ENCODE measurements at places on chromosomes 4 and X.

DNA sequence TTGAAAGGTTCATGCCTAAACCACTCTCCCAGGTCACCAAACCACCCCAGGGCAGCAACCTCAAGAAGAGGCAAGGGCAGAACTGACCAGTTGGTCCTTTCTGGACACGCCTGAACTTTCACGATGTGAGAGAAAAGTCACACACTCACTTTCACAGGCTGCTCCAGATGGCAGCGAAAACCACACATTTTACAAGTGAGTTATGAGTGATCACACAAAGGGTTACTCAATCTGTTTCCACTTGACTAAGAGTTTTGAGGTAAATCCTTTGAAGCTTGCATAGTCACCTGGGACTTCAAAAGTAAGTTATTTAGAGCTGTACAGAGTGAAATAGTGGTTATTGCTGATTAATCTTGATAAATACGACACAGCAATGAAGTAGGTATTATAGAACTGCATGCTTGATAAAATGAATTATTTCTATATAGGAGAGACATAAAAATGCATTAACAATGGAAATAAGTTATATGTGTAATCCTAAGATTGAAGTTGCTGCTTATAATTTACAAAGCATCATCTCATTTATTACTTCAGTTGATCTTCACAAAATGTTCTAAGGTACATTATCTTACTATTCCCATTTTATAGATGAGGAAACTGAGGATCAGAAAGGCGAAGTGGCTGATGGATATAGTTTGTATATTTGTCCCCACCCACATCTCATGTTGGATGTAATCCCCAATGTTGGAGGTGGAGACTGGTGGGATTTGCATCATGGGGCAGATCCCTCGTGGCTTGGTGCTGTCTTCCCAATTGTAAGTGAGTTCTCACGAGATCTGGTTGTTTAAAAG, 103.0 kb upstream of the KLF3 start:
- no peak for DNase-seq

- no peak for DNase-seq
These were observed 473.9 kb downstream of the GALNTL6 start for GRCh38 chr4:172287117-172287516.

GRCh38 chr4:59612235-59612634, 1587.9 kb upstream of the ADGRL3 start:
- no peak for DNase-seq

- no peak for DNase-seq
These were observed 127.9 kb upstream of the DMD start for GRCh38 chrX:33339219-33339618.

DNA sequence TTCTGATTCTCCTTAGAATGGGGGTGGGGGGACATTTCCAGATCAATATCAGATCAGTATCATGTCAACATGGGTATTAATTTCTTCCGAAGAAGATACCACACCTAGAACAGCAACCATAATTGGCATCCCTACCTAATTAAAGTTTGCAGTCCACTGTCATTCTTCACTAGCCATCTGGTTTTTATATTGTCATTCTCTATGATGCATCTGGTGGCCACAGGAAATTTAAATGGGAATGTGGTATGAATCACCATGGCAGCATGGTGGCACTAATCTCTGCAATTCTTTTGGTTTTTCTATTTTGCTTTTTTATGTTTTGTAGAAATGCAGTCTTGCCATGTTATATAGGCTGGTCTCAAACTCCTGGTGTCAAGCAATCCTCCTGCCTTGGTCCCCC, 16.6 kb upstream of the UBE2D3 start:
- no peak for DNase-seq

GRCh38 chr4:72489267-72489666, 79.8 kb downstream of the ADAMTS3 start:
- no peak for DNase-seq

DNA sequence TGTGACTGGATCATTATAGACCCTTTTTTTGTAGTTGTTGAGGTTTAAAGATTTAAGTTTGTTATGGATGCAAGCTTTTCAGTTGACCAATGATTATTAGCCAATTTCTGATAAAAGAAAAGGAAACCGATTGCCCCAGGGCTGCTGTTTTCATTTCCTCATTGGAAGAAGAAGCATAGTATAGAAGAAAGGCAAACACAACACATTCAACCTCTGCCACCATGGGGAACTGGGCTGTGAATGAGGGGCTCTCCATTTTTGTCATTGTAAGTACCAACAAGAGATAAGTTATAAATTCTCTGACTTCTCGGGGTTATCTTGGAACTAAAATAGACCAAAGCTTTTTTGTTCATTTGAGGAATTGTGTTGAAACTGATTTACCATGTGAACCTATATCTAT, at the start of gene CYBB:
TSS of gene CYBB (plus strand) at position 203 of the 400 bp plus-strand sequence. CDS start at position 222, 19 bp downstream.
- no peak for DNase-seq

DNA sequence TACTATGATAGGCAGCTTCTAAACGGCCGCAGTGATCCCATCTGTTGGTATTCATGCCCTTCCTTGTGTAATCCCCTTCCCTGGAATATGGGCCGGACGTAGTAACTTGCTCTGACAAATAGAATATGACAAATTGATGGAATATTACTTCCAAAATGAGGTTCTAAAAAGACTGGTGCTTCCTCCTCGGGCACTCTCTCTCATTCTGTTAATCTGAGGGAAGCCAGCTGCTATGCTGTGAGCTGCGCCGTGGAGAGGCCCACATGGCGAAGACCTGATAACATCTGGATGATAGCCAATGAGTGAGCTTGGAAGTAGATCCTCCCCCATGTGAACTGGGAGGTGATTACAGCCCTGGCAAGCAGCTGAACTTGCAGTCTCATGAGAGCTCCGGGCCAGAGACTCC, 27.2 kb upstream of the SLC25A4 start:
- no peak for DNase-seq

- no peak for DNase-seq
These were observed 5.6 kb upstream of the STPG2 start for GRCh38 chr4:98148856-98149255.

DNA sequence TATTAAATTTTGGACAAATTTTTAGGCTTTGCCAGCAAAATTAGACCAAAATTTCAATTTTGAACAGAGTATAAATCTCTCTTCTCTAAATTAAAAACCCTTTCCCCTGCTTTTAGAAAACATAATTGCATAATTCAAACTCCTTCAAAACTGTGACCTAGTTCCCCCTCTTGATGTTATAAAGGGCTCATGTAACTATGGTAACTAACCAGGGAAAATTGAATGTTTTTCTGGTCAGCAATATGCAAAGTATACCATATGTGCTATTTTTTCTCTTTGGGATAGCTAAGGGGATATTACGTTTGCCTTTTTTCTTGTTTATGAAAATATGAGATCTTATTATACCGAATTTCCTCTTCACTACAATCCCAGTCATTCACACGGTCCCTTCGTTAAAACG, 5.1 kb upstream of the ING2 start:
- no peak for DNase-seq

GRCh38 chr4:15656038-15656470, 897 bp upstream of the FBXL5 start:
- no peak for DNase-seq

- DNase-seq: no peak
These were observed 72.9 kb downstream of the FAM9B start for GRCh38 chrX:8960957-8961468.

- no peak for DNase-seq
These were observed 355.7 kb downstream of the MID1IP1 start for GRCh38 chrX:39157006-39157405.

- DNase-seq: no peak
These were observed 1963.1 kb upstream of the TENM3 start for GRCh38 chr4:180280076-180280475.

GRCh38 chr4:19983072-19983471, 268.6 kb upstream of the SLIT2 start:
- no peak for DNase-seq

- DNase-seq: peak; percentile 71
These were observed 2.9 kb downstream of the HPGDS start for GRCh38 chr4:94339779-94340178.

DNA sequence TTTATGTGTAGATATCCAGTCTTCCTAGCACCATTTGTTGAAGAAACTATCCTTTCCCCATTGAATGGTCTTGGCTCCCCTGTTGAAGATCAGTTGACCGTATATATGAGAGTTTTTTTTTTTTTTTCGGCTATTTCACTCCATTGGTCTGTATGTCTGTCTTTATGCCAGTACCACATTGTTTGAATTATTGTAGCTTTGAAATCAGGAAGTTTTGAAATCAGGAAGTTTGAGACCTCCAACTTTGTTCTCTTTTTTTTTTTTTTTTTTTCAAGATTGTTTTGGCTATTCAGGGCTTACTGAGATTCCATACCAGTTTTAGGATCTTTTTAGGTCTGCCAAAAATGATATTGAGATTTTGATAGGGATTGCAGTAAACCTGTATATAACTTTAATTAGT, 4.3 kb upstream of the SCD5 start:
- no peak for DNase-seq

DNA sequence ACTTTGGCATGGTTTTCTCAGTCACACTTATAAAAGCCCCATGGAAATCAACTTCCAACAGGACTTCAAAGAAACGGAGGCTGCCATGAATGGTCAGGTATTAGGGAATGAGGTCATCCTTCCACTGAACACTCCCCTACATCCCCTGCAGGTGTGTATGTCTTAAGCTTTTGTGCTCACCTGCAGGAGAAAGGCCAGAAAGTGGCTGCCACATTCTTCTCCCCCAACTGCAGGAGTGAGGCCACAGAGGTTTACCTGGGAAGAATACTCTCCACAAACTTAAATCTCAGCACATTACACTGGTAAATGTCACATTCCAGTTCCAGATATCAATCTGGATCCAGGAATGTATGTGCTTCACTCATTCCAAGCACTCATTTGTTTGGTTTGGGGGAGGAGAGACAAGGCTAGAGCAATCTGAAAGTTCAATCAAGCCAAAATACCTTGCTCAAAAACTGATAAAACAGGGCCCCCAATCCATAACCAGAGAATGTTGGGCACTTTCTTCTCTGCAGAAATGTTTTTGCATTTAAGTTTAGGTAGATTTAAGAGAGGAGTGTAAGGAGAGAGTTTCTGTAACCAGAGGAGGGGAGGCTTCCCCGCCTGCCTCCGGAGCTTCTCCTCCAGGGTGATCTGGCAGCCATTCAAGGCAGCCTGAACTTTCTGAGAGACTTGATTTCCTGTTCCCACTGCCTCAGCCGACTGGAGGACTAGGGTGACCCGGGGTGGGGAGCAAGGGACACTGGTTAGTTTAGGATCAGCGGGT, 15.4 kb downstream of the FAM9C start:
- DNase-seq: no peak

DNA sequence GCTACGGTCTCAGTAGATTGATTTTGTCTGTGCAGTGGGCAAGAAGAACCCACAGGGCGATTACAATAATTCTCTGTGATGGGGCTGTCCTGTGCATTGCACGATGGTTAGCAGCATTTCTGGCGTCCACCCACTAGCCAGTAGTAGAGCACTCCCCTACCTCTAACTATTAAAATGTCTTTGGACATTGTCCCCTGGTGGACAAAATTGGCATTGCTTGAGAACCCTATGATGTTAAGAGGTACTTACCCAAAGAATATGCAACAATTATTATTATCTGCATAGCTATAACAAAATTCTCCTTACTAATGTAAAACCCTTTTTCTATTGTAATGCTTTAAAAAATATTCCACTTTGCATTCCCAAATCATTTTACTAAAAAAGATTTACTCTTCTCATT, 109.5 kb upstream of the VCX3A start:
- no peak for DNase-seq

- DNase-seq: no peak
These were observed 32.2 kb downstream of the EDNRA start for GRCh38 chr4:147513091-147513490.

- no peak for DNase-seq
These were observed 4.5 kb downstream of the TRIML1 start for GRCh38 chr4:188143731-188144130.

GRCh38 chr4:173515458-173515857, 14.6 kb downstream of the HAND2 start:
- no peak for DNase-seq

- DNase-seq: no peak
These were observed 82.1 kb downstream of the PPP1R2C start for GRCh38 chrX:42695800-42696358.

DNA sequence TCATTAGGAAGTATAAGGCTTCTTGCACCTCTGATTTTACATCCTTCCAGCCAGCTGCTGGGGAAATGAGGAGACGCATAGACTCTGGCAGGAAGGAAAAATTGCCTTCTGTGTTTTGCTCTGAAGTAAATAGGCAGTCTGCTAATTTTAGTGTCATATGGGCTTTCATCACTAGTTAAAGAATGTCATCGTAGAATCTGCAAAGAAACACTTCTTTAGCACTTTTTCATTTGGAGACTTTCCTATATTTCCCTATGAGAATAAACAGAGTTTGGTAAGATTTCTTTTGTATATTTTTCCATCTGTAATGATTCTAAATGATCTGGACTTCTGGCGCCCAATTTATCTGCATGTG, 3.3 kb downstream of the ADGRL3 start:
- no peak for DNase-seq

DNA sequence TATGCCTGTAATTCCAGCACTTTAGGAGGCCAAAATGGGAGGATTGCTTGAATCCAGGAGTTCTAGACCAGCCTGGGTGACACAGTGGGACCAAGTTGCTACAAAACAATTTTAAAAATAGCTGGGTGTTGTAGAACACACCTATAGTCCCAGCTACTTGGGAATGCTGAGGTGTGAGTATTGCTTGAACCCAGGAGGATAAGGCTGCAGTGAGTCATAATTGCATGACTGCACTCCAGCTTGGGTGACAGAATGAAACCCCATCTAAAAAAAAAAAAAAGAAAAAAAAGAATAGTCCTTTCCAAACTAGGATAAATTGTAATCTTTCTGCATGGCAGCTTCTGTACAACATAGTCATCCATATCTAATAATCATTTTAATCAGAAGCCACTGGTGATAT, 270.1 kb upstream of the INTU start:
- DNase-seq: no peak

All from T-helper 1 cell (primary cell).